Activated CD4-positive, alpha-beta T cell treated with anti-CD3 and anti-CD28 coated beads for 36 hours (primary cell): ENCODE measurements at places on chromosomes 1 and 21. TPM values are rescaled to one million over a fixed set of nuclear protein-coding genes. Genes with fewer than 3 reads are reported as not detected.

The HSPA6 gene
- 0.11 TPM for total RNA-seq

The TRIM58 gene
- total RNA-seq = 0.18 TPM

The ADORA3 gene
- not detected for total RNA-seq

The PDPN gene
- total RNA-seq = not detected

- H3K4me3 ChIP-seq = no peak overlapping the region
- H3K27ac ChIP-seq = no peak overlapping the region
- H3K36me3 ChIP-seq = peaks cover 3% of the 10 kb centered on the region
- DNase-seq = no peak
- H3K4me1 ChIP-seq = peaks cover 2% of the 10 kb centered on the region
These were observed 59.7 kb upstream of the TNFSF4 start for GRCh38 chr1:173266841-173267240.

DNA sequence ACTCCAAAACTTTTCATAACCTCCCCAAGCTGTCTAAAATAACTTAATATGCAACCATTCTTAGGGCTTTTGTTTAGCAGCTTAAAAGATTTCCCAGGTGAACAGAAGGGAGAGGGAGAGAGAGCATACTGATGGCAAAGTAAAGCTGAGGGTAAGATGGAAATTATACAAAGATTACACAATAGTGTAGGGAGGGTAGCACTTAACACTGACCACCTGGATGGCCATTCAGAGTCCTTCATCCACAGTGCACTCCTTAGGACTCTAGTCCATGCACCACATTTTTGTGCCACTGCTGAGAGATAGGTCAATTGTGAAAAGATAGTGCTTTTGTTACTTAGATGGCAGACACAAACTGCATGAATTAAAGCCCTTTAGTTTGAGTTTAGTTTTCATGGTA lies 574.6 kb downstream of the LMO4 start:
- H3K36me3 ChIP-seq = no peaks in the 10 kb centered on the region
- DNase-seq = no peak
- H3K27me3 ChIP-seq = peaks cover 5% of the 10 kb centered on the region
- no peak overlapping the region for H3K4me3 ChIP-seq
- peaks cover 2% of the 10 kb centered on the region for H3K4me1 ChIP-seq

DNA sequence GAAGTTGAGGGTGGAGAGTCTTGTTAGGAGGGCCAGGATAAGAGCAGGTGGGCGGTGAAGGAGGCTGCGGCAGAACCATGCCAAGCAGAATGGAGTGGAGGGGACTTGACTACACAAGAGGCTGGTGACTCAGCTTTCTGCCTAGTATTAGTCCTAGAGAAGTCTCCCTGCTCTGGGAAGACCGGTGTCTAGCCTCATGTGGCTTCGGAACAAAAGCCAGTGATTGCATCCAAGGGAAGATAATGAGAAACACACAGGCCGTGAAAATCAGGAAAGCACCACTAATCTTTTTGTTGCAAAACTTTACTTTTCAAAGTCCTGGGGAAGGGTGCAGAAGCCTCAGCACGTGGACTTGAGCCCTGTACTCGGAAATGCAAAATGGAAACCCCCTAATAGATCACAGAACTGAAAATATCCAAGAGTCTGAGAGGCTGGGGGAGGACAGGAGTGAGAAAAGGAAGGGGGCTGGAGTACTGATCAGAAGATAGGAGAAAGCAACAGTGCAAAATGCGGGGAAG lies 31.4 kb downstream of the DDR2 start:
- H3K4me1 ChIP-seq = no peaks in the 10 kb centered on the region
- no peak for DNase-seq
- peaks cover 4% of the 10 kb centered on the region for H3K27me3 ChIP-seq
- H3K27ac ChIP-seq = no peak overlapping the region

DNA sequence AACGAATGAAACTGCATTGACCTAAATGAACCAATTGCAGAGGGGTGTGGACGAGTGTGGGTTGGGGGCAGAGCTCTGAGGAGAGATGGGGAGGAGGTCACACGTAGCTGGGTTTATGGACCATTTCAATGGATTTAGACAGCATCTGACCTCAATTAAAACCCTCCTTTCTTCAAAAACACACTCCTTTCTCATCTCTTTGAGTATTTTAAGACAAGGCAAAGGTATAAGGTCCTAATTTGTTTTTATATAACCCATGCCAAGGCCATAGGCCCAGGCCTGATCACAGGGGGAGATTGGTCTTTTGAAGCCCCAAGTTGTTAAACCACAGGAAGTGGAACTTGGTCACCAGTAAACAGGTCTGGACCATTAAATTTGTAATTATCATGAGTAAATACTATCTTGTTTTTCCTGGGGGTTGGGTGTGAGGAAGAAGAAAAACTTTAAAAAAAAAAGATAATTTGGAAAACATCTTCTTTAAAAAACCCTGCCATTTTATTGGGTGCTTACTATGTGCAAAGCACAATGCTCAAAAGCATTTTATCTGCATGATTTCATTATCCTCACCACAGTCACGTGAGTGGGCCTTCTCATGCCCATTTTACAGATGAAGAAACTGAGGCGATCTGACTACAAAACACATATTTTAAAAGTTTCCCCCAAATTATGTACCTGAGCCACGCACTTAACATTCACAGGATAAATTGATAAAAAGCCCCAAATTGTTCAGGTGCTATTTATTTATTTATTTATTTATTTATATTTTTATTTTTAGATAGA lies 8.9 kb upstream of the INAVA start:
- peaks cover 21% of the 10 kb centered on the region for H3K27me3 ChIP-seq
- H3K4me3 ChIP-seq = no peak overlapping the region
- no peaks in the 10 kb centered on the region for H3K36me3 ChIP-seq
- H3K27ac ChIP-seq = no peak overlapping the region
- peaks cover 43% of the 10 kb centered on the region for H3K4me1 ChIP-seq
- no peak for DNase-seq

DNA sequence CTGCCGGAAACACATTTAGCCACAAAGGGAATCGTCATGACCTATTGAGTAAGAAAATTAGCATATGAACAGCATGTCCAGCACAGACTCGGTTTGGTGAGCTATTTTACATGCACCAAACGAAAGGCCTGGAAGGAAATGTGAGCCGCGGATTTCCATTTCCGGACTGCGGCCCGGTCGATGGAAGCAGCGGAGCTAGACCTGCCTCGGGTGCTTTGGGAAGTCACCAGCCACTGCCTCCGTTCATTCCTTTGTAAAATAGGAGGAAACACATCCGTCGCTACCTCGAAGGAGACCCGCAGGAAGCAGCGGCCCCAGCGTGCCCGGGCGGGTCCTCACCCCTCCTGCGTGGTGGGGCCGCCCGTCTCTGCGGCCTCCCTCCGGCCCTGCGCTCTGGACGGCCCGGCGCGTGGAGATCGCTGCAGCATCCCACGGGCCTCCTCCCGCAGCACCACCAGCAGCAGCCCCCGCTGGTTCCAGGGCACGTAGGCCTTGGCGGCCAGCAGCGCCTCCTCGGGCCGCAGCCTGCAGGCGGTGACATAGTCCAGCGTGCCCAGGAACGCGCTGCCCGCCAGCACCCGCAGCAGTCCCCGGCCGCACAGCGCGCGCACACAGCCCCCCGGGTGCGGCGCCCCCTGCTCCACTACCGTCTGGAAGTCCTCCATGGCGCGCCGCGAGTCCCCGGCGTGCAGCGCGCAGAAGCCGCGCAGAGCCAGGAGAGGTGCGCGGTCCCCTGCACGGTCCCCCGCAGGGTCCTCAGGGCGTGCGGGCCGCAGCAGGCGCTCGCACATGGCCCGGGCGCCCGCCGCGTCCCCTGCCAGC lies 12.1 kb downstream of the TTC34 start:
- peaks cover 8% of the 10 kb centered on the region for H3K4me1 ChIP-seq
- H3K4me3 ChIP-seq = no peak overlapping the region
- H3K27ac ChIP-seq = no peak overlapping the region
- peaks cover 35% of the 10 kb centered on the region for H3K27me3 ChIP-seq
- peak; percentile 10 for DNase-seq
- peaks cover 4% of the 10 kb centered on the region for H3K36me3 ChIP-seq

GRCh38 chr1:111852261-111852721 lies 96.6 kb downstream of the DDX20 start:
- H3K27ac ChIP-seq = no peak overlapping the region
- peaks cover 8% of the 10 kb centered on the region for H3K27me3 ChIP-seq
- no peak for DNase-seq
- no peak overlapping the region for H3K4me3 ChIP-seq

- H3K27ac ChIP-seq = no peak overlapping the region
- H3K36me3 ChIP-seq = no peaks in the 10 kb centered on the region
- no peak for DNase-seq
- H3K27me3 ChIP-seq = peaks cover 3% of the 10 kb centered on the region
- no peaks in the 10 kb centered on the region for H3K4me1 ChIP-seq
- no peak overlapping the region for H3K4me3 ChIP-seq
These were observed 160.4 kb downstream of the DSCAM start for GRCh38 chr21:40686526-40686925.

- H3K27me3 ChIP-seq = no peaks in the 10 kb centered on the region
- H3K4me1 ChIP-seq = no peaks in the 10 kb centered on the region
- no peaks in the 10 kb centered on the region for H3K36me3 ChIP-seq
- H3K27ac ChIP-seq = no peak overlapping the region
These were observed 55.9 kb downstream of the CAMSAP2 start for GRCh38 chr1:200794506-200795065.
